Endothelial cell of umbilical vein (primary cell): ENCODE measurements at places on chromosomes 2 and 18. TPM values are rescaled to one million over a fixed set of nuclear protein-coding genes. Genes with fewer than 3 reads are reported as not detected.

- DNase-seq = no peak
Measured at GRCh38 chr2:213669657-213670056, 385.4 kb downstream of the SPAG16 start.

DNA sequence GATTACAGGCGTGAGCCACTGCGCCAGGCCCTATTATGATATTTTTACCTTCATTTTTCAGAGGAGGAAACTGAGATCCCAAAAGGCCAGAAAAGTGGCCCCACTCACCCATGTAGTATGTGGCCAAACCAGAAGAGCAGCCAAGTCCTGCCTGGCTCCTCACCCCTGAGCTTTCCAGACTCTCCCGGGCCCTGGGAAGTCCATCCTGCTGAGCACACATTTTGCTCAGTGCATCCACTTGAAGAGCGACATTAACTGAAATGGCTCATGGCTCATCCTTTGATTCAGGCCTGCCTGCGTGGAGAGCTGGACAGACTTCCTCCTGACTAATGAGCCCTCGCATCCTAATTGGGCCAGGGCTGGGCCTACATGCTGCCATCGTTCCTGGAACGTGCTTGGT is 9.5 kb upstream of the NGEF start:
- no peak for DNase-seq

GRCh38 chr2:191565647-191566198 is 112.2 kb upstream of the NABP1 start:
- DNase-seq = no peak

GRCh38 chr2:129794540-129794939 is 184.9 kb upstream of the RAB6C start:
- no peak for DNase-seq

- DNase-seq = no peak
Measured at GRCh38 chr2:98507461-98507860, 62.8 kb downstream of the INPP4A start.

The CPLX4 gene
- not detected in 2 replicates for total RNA-seq

The C2orf66 gene
- total RNA-seq = 0.27 and 0.39 TPM in 2 replicates
